ENCODE measurements at places on chromosomes 4 and X.

- no peak for DNase-seq
- H3K4me3 ChIP-seq = no peak overlapping the region
- H3K27me3 ChIP-seq = no peaks in the 10 kb centered on the region
- no peaks in the 10 kb centered on the region for H3K4me1 ChIP-seq
- H3K36me3 ChIP-seq = no peaks in the 10 kb centered on the region
- no peak overlapping the region for H3K27ac ChIP-seq
Observed at GRCh38 chrX:121114691-121115090, 67.3 kb downstream of the GLUD2 start.

- H3K27ac ChIP-seq = no peak overlapping the region
- DNase-seq = no peak
- H3K27me3 ChIP-seq = no peaks in the 10 kb centered on the region
- no peaks in the 10 kb centered on the region for H3K4me1 ChIP-seq
- no peaks in the 10 kb centered on the region for H3K36me3 ChIP-seq
- no peak overlapping the region for H3K4me3 ChIP-seq
Observed at GRCh38 chr4:187840814-187841213, 154.8 kb upstream of the ZFP42 start.

DNA sequence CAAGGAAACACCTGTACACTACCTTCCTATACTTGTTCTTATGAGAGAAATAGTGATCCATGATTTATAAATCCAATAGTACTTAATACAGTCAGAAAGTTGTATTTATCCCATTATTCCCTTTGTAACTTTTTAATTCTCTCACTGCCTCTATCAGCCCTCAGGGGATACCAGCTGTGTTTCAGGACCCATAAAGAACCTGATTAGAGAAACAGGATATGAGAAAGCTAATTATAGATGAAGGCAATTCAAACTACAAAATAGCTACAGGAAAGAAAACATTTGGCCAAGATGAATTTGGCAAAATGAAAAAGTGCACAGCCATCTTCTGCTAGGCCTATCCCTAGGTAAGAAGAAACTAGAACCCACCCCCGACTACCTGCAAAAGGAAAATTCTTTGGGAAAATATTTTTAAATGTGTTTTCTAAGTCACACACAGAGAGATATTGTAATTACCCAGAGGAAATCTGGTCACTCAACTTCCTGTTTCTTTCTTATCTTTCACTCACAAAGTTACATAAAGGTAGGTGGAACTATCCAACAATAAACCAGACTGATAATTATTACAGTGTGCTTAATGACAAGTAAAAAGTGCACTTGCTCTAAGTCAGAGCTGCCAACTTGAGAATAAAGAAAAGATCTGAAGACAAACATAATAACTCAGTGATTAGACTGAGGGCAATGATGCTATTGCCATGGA, 836.5 kb upstream of the HTR2C start:
- no peak overlapping the region for H3K27ac ChIP-seq
- DNase-seq = no peak
- no peak overlapping the region for H3K4me3 ChIP-seq
- H3K27me3 ChIP-seq = no peaks in the 10 kb centered on the region
- no peaks in the 10 kb centered on the region for H3K36me3 ChIP-seq

DNA sequence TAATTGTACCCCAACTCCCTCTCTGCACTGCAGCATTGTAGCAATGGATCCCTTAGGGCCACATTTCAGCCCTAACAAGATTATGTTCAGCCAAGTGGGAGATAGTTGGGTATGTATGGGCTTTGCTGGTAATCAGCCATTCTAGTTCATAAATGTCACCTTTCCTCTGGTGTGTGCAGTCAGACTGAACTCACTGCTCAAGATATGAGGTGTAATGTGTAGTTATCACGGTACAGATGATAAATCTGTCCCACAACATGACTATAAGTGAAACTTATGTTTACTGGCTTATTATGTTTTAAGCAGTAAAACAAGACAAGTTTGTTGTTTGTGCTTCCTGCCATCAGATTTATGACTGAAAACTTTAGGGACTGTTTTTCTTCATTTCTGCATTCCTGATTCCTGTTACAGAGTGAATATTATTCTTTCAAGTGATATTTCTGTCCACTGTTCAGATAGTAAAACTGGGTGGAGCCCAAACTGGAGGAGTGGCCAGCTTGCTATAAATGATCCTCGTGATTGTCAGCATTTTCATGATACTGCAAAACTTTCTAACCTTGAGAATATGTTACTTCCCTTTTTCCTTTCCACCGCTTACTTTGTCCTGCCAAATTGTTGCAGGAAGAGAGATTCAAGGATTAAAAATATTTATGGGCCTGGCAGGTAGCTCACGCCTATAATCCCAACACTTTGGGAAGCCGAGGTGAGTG, 44.9 kb downstream of the ANAPC4 start:
- no peaks in the 10 kb centered on the region for H3K27me3 ChIP-seq
- peaks cover 12% of the 10 kb centered on the region for H3K36me3 ChIP-seq
- no peak overlapping the region for H3K4me3 ChIP-seq

DNA sequence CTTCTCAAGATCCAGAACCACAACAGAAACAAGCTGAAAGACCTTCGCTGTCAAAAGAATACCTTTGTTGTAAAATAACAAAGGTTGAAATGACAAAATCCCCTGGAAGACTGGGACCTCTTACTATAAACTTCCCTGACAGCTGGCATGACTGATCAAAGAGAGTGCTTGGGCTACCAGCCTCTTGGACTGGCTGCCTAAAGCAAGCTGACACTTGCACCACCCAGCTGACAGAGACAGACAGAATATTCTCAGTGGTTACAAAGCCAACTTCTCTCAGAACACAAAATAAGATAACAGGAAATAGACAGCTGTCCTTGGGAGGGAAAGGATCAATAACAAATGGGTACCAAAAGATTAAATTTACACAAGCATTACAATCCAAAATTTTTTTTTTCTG, 241.7 kb upstream of the SPOCK3 start:
- no peak overlapping the region for H3K27ac ChIP-seq
- H3K4me3 ChIP-seq = no peak overlapping the region
- no peaks in the 10 kb centered on the region for H3K4me1 ChIP-seq
- no peak for DNase-seq
- H3K27me3 ChIP-seq = no peaks in the 10 kb centered on the region
- no peaks in the 10 kb centered on the region for H3K36me3 ChIP-seq

GRCh38 chr4:146520896-146521540, 722 bp downstream of the SLC10A7 start:
- H3K36me3 ChIP-seq = no peaks in the 10 kb centered on the region
- DNase-seq = peak; percentile 25
- H3K4me1 ChIP-seq = peaks cover 27% of the 10 kb centered on the region
- peak overlapping the region; percentile 34 for H3K27ac ChIP-seq
- H3K4me3 ChIP-seq = peak overlapping the region; percentile 76

GRCh38 chrX:104913348-104913747, 307.1 kb downstream of the TEX13A start:
- H3K27ac ChIP-seq = no peak overlapping the region
- peak; percentile 18 for DNase-seq
- no peaks in the 10 kb centered on the region for H3K36me3 ChIP-seq
- no peaks in the 10 kb centered on the region for H3K4me1 ChIP-seq

GRCh38 chrX:3697701-3698279, 15.7 kb downstream of the PRKX start:
- DNase-seq = no peak
- no peak overlapping the region for H3K4me3 ChIP-seq
- H3K4me1 ChIP-seq = peaks cover 17% of the 10 kb centered on the region
- no peaks in the 10 kb centered on the region for H3K27me3 ChIP-seq
- no peak overlapping the region for H3K27ac ChIP-seq

DNA sequence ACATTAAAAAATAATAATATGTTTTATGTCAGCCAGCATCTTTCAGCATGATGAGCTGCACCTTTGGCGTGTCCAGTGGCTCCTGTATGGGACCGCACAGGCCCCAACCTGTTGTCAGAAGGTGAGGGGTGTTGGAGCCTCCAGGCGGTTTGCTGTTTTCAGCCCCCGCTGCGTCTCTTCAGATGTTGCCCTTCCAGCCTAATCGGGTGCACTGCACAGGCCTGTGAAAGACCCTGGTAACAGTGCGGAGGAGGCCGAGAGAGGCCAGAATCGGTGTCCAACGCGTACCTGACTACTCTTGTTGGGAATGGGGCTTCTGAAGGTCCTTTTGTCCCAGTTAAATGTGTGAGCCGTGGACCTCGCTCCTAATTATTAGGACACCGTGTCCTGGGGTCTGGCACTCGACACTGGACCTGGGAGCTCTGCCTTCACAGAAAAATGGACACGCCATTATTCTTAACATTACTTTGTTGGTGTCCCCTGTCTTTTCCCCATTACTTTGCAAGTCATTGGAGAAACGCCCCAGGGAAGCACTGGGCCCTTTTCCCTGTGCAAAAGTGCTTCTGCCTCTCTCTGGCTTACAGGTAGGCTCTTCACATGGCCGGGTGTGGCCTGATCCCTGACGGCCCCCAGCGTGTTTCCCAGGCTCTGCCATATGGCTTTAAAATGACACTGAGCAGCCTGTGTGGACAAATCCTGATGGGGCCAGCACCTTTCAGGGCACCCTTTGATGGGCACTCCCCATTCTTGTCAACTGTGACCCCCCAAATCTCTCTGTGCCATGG, 51.2 kb downstream of the TBC1D14 start:
- H3K27me3 ChIP-seq = no peaks in the 10 kb centered on the region
- no peak overlapping the region for H3K27ac ChIP-seq

- H3K27ac ChIP-seq = no peak overlapping the region
- no peaks in the 10 kb centered on the region for H3K36me3 ChIP-seq
- no peak for DNase-seq
- no peak overlapping the region for H3K4me3 ChIP-seq
- H3K4me1 ChIP-seq = no peaks in the 10 kb centered on the region
- no peaks in the 10 kb centered on the region for H3K27me3 ChIP-seq
Observed at GRCh38 chr4:123522646-123523045, 126.1 kb downstream of the SPRY1 start.

DNA sequence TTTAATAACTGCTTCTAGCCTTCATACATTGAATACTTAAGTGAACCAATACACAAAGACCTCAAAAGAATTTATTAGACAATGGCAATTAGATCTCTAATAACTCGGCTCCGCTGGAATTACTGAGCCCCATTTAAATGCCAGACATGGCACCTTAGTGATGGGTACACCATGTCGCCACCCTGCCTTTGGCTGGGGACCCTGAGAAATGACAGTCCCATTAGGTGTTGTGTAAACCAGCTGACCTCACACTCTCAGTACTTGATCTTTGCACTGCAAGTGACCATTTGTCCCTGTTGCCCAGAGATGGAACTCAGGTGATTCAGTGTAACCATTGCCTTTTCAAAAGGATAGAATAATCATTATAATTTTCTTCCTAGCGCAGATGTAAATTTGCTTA, 144.6 kb upstream of the SMARCAD1 start:
- no peak overlapping the region for H3K4me3 ChIP-seq
- no peaks in the 10 kb centered on the region for H3K36me3 ChIP-seq
- no peak overlapping the region for H3K27ac ChIP-seq
- no peaks in the 10 kb centered on the region for H3K4me1 ChIP-seq
- DNase-seq = no peak

DNA sequence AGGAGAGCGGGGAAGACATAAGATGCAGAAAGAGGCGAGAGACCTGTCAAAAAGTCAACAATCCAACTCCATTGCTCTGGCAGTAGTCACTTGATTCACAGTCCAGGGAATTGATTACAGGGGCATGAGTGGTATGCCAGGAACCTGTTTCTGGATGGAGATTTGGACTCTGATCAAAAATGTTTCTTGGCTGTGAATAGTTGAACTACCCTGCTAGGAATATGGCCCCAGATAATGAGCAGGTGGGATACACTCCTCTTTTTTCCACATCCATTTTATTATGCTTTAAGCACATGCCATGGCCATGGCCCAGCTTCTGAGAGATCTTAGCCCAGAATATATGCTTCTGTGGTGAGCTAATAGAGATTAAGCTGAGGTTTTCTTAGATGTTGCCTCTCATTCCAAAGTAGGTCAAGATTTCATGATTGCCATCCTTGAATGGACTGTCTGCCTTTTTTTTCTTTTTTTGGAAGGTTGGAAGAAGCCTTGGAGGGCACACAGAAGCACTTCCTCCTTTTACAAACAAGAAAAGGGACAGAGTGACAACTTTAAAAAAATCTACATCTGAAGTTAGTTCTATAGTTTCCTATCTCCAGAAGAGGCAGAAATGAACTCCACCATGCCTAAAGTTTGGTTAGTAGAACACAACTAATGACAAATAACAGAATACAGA, 121.9 kb downstream of the KIT start:
- no peak overlapping the region for H3K4me3 ChIP-seq
- peaks cover 16% of the 10 kb centered on the region for H3K4me1 ChIP-seq
- no peak for DNase-seq
- no peaks in the 10 kb centered on the region for H3K27me3 ChIP-seq
- no peaks in the 10 kb centered on the region for H3K36me3 ChIP-seq

- H3K4me3 ChIP-seq = no peak overlapping the region
- no peak overlapping the region for H3K27ac ChIP-seq
- no peak for DNase-seq
- no peaks in the 10 kb centered on the region for H3K36me3 ChIP-seq
- no peaks in the 10 kb centered on the region for H3K4me1 ChIP-seq
Observed at GRCh38 chrX:78958419-78959116, 13.4 kb downstream of the P2RY10 start.

DNA sequence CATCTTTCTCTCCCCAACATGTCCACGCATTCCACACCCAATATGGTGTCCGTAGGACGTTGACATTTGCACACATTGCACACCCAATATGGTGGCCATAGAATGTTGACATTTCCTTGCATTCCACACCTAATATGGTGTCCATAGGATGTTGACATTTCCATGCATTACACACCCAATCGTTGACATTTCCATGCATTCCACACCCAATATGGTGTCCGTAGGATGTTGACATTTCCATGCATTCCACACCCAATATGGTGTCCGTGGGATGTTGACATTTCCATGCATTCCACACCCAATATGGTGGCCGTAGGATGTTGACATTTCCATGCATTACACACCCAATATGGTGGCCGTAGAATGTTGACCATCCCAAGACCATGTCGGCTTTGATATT, 88.4 kb upstream of the SHOX start:
- no peaks in the 10 kb centered on the region for H3K36me3 ChIP-seq
- no peak for DNase-seq
- no peak overlapping the region for H3K4me3 ChIP-seq

DNA sequence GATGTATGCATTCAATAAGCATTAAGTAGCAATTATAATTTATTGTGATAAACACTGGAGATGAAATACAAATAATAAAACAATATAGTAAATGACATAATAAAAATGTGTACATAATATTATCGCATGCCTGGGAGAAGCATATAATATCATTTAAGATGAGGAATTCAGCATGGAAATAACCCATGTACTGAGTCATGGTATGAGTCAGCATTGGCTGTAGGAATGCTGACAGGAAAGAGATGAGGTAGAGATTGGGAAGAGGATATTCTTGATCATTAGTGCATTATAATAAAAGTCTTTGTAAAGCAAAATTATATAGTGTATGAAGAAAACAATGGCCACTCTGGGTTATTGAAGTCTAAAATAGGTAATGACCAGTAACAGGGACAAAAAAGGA, 82.8 kb downstream of the MAGEB10 start:
- DNase-seq = no peak
- no peaks in the 10 kb centered on the region for H3K27me3 ChIP-seq
- no peak overlapping the region for H3K27ac ChIP-seq
- H3K4me1 ChIP-seq = no peaks in the 10 kb centered on the region
- no peak overlapping the region for H3K4me3 ChIP-seq
- no peaks in the 10 kb centered on the region for H3K36me3 ChIP-seq
